GM13977 (cell line): ENCODE measurements at places on chromosomes 1 and 21.

- DNase-seq, result no peak
Observed at GRCh38 chr21:45026826-45027225, 47.6 kb upstream of the ADARB1 start.

DNA sequence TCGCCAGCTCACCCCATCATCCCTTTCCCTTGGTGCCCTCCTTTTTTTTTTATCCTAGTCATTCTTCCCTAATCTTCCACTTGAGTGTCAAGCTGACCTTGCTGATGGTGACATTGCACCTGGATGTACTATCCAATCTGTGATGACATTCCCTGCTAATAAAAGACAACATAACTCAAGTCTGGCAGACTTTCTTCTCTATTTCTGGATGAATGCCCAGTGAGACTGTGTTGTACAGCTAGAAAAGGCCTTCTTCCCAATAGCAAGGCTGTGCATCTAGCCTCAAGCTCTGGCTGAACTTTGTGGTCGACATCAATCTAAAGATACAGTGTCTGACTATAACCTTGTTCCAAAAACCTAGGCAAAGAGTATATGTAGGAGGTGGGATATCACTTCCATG is 6.4 kb downstream of the IL24 start:
- DNase-seq, result no peak

- DNase-seq, result no peak
Observed at GRCh38 chr1:23931491-23931880, 18.3 kb upstream of the CNR2 start.

DNA sequence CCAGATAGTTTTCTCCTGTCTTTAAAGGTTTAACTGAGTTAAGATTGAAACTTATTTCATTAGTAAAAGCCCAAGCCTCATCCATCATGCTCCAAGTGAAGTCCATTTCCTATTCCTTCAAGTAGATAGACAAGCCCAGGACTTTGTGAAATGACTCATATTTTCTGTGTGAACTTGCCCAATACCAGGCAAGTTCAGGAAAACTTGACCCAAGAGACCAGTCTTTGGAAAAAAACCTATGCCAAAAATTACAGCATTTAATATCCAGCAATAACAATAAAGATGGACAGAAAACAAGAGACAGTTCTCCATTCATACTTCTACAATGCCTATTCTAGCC is 405 bp upstream of the RAB29 start:
- DNase-seq, result no peak

DNA sequence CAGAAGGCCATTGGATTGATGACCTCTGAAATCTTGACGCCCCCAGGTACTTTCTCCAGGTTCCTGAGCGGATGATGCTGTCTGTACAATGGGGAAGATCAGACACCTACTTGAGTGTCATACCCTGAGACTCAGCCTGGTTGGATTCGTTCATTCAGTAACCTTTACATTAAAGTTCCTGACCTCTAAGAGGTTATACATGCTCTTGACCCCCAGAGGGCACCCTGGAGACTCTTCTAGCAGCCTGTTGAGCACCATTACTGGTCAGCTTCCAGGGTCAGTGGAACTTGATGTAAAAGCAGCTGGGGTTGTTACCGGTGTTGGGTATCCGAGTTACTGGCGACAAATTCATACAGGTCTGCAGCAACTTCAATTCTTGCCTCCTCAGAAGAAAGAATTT is 114.3 kb upstream of the ZNF678 start:
- peak; percentile 69 for DNase-seq

DNA sequence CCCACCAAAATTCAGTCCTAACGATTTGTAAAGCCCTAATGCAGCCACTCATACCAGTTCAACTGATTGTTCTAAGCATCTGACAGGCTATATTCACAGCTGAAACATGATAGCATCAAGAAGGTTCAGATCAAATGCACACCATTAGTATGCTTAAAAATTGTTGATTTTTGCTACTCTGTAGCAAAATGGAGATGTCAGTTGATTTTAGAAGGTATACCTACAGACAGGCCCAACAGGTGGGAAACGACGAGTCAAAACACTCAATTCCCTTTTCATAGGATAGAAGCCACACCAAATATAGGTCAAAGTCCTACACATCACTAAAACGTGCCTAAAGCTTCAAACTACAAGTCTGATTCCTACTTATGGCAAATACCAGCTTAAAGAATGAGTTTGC is 6.7 kb downstream of the SFPQ start:
- DNase-seq, result no peak

DNA sequence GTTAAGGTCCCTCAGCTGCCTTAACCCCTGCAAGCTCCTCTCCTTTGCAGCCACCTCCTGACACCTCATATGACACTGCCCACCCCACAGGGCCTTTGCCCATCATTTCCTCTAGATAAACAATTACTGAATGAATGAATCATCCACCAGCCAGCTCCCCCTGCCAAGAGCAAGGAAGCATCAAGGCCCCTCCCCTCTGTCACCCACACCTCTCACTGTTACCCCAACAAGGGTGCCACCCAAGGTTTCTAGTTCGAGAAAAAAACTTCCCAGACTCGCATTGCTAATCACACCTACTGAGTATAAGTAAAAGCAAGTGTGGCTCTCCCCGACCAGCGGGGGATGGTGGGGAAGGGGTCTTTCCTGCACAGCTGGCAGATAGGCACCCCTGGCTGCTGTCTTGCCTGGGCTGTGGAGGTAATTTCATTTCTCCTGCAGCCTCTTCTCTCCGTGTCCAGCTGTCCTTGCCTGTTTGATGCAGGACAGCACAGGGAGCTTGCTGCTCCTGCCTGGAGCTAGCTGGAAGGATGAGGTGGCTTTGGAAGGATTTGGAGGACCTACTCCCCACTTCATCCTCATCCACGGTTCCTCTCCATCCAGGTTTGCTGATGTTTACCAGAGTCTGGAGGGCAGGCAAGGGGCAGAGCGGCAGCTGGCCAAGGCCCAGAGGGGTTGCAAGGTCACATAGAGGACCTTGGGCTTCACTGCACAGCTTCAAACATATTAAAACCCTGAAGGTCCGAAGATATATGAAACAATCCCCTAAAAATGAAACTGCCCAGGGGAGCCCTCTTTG is 33.1 kb upstream of the LBR start:
- no peak for DNase-seq

GRCh38 chr21:15206514-15206913 is 141.7 kb upstream of the NRIP1 start:
- peak; percentile 68 for DNase-seq

GRCh38 chr1:248691567-248692155 is 10.9 kb downstream of the OR14I1 start:
- DNase-seq, result no peak

DNA sequence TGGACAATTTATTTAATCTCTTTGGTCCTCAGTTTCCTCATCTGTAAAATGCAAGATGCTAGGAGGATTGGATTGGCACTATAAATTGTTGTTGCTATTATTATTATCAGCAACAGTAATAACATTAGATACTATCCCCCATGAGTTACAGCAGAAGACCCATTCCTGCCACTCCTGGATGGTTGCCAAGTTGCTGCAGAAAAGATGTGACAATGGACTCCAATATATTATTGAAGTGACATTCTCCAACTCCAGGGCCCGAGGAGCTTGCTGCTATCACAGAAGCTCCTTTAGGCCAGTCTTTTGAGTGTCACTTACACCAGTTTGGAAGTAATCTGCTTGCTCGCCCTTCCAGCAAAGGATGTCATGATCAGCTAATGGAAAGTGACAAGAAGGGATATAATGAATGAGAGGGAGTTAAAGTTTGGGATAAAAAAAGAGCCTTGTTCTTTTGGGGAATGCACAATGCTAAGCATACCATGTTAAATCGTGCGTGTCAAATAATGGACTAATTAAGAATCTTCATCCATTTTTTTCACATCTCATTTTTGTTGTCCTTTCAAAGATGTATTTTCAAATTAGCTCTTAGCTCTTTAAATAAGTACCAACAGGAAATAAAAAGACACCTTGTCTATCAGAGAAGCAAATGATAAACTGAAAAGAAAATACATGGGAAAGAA is 19.5 kb upstream of the PROX1 start:
- no peak for DNase-seq

GRCh38 chr1:154575951-154576566 is 8.5 kb downstream of the CHRNB2 start:
- DNase-seq, result no peak

GRCh38 chr1:31458287-31458896 is 45.4 kb downstream of the SERINC2 start:
- DNase-seq, result no peak
